ENCODE measurements at places on chromosomes 2 and 18.

DNA sequence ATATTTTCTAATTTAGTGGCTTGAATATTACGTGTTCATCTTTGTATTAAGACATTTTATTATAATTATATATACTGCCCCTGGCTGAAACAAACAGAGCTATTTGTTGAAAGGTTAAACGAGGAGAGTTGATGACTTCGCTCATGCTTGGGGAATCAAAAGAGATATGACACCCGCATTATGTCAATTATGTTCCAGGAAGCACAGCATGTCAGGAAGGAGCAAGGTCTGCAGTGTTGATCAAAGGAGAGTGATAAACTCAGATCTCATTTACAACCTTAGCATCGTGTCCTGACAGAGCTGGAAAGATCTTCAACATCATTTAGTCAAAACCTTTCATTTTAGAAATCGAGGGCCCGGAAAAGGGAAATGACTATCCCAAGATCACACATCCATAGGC is 510.1 kb downstream of the TDRD15 start:
- no peak for DNase-seq

DNA sequence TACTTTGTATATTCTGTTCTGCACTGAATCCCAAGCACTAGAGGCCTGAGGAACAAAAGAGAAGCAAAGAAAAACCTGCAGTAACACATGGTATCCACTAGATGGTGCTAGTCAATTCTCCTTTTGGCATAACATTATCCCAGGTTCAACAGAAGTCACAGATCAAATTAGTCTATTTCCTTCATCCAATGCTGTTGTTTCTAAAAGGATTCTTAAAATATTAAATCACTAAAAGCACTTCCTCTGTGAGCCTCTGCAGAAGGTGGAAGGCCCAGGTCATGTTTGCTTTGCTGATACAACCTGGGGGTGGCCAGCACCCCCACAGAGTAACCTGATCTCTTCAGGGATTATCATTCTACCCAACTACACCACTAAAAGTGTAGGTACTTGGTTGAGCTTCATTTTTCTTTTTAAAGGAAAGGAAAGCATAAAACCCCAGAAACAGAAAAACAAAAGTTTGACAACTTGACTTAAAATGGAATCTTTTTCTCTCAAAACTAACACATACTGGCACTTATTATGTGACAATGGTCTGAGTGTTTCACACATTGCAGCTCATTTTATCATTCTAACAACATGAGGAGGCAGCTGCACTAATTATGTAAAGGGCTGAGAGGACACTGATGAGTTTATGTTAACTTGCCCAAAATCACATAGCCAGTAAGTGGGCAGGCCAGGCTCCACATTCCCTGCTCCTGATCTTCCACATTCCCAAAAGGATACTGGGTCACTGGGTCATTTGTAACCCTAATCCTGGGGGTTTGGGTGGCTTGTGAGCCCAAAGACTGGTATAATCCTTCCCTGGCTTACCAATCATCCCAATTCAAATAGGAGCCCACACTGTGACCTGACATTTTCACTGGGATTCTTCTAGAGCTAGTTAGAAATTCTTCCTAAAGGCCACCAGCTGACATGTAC is 66.8 kb upstream of the DNER start:
- DNase-seq, result no peak

- DNase-seq, result no peak
These were observed 1333.1 kb downstream of the LRP1B start for GRCh38 chr2:140797718-140798117.

GRCh38 chr2:170087413-170087793 is 90.5 kb upstream of the MYO3B start:
- DNase-seq, result no peak

- no peak for DNase-seq
These were observed 211.0 kb downstream of the NEDD4L start for GRCh38 chr18:58254873-58255511.

GRCh38 chr18:67260841-67261240 is 255.7 kb downstream of the DSEL start:
- DNase-seq, result no peak

DNA sequence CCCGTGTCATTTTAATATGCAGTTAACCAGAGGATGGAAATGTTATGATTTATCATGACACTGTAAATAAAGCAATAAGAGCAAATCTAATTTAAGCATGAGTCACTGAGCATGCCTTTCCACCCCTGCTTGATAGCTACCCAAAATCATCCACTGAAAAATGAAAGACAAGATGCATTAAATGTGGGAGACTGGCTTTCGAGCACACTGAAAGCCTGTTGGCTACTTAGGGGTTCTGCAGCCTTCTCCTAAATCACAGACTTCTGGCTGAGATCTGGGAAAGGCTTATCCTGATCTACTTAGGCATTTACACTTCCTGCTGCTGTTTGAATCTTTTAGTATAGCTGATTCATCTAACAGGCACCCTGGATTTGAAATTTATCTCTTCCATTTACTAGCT is 778.3 kb upstream of the CDH7 start:
- DNase-seq, result no peak

DNA sequence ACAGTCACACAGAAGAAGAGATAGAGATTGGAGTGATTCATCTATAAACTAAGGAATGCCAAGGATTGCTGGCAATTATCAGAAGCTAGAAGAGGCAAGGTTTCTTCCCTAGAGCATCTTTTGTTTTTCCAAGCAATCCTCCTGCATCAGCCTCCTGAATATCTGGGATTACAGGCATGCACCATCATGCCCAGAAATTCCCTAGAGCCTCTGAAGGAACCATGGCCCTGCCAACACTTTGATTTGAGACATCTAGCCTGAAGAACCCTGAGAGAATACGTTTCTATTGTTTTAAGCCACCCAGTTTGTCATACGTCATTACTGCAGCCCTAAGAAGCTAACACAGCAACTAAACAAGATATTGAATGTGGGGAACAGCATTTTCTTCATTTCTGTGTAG is 525.0 kb downstream of the ERBB4 start:
- DNase-seq, result no peak
